ENCODE measurements at places on chromosomes 2 and 18.

DNA sequence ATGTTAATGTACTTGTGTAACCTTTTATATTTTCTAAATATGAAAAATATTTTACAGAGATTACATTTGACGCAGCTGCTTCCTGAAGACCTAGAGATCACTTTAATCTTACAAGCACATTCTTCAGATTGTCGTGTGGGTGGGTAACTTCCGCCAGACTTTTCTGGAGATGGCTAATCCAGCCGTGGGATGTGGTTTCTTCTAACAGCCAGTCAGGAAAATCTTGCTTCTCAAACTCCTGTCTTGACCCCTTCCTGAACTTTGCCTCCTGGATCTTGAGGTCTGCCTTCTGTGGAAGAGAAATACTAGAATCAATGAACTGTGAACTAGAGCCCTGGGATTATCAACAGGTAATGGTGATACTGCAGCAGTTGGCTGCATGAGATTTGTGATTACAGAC, 401.6 kb upstream of the TNP1 start:
- no peak for DNase-seq

DNA sequence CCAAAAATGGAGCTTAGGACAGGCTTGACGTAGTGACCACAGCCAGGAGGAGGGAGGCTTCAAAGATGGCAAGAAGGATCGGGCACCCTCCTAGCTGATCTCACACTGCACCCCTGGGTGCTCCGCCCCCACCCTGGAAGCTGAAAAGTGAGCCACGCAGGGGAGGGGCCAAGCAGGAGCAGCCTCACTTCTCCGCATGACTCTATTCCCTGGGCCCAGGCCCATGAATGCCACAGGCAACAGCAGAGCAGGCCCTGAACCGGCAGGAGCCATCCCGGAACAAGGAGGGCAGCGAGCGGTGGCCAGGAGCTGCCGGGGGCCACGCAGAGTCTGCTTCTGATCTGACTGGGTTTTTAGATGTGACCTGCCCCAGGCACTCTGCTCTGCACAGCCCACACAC, 30.0 kb downstream of the BIN1 start:
- DNase-seq = no peak

DNA sequence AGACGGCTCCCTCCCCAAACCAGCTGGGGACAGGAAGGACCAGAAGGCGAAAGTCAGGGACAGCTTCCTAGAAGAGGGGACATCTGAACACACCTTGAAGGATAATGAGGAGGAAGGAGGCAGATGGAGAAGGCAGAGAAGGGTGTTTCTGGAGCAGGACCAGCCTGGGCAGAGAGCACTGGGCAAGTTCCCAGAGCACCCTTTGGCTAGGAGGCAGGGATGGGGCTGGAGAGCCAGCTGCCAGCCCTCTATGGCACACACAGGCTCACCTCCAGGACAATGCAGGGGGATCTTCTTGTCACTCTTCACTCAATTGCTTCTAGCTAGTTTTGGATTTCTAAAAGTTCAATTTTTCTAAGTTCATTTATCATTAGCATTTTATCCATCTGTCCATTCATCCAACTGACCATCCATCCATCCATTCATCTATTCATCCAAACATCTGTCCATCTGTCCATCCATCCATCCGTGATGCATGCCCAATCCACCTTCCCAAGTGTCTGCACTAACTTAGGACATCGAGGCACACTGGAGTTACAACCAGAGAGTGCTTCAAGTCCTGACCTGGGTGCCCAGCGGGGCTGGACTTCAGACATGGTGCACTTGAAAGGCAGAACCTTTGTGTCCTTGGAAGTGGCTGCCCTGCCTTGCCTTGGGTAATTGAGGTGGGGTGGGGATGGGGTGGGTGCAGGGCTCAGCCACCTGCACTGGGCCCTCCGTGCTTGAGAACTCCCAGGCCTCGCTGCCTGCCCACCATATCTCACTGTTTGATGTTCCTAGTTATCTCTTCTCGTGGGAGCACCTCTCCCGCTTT, 42.5 kb downstream of the INHBB start:
- DNase-seq = no peak

GRCh38 chr2:46381871-46382270, 84.7 kb downstream of the EPAS1 start:
- no peak for DNase-seq

GRCh38 chr2:218834685-218835084, 3.1 kb upstream of the PRKAG3 start:
- no peak for DNase-seq

DNA sequence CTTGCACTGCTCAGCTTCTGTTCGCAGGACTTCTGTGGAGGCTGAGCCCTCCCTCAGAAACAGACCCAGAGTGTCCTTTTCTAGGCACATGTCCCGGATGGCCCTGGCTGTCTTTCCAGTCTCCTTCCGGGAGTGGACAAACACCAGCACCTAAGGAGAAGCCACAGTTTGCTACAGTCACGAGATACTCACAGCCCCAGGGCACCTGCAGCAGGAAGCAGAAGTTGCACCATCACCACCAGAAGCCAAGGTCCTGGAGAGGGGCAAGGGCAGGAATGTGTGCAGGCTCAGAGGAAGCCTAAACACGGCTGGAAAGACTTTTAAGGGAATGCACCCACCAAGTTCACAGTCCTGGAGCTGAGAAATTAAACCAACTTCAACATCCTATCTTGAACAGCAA, 13.6 kb downstream of the SNRNP200 start:
- no peak for DNase-seq

- DNase-seq = no peak
Measured at GRCh38 chr18:3773303-3773702, 323.3 kb downstream of the TGIF1 start.

DNA sequence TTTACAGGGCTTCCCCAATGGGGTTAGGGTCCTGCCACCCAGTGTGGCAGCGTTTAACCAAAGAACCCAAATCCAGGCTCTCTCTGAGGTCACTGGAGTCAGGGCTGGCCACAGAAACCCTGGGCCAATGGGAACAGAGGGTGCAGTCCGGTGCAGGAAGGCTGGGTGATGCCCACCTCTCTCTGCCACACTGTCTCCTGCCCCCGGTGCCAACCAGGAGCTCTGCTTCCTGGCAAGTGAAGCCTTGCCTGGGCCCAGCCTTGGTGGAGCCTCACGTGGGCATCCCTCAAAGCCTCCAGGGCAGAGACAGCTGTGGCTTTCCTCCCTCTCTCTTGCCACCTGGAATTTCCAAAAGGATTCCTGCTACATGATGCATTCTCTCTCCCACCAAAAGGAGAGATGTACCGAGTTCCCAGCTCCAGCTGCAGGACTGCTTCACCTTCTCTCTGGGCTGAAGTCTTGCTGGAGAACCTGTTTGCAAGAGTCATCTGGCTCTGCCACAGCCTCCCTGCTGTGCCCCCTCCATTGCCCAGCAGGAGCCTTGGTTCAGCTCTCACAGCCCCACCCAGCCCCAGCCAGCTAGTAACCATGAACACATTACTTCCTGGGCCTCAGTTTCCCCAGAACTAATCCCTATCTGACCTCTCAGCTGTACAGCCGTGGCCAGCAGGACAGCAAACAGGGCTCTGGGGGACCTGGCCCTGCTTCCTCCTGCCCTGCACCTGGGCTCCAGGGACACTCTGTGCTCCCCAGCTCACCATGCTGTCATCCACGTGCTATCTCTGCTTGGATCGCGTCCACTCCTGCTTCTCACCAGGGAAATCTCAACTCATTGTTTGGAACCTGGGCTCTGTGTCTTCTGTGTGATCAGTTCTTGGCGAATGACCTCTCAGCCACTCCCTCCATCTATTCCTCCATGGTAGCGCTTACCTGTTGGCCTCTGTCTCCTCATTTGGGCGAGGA, 43.4 kb downstream of the KCNF1 start:
- no peak for DNase-seq
